ENCODE measurements at places on chromosomes 2 and 18.
A peak's percentile ranks its signal among the peaks of the same experiment; 100 is the strongest.

DNA sequence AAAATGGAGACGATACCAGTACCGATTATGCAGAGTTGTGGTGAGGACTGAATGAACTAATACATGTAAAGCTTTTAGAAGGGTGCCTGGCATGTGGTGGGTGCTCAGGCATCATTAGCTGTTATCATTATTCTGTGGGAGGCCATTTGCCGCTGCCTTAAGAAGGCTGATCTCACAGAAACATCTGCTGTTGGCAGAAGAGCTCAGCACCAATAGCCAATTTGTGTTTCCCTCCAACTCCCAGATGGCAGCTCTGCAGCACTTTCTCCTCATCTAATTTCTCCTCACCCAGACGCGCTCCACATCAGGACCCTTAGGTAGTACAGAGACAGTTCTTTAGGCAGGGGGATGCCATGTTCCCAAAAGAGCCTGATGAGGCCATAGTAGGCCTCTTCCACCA is 15.8 kb upstream of the CYP1B1 start:
- no peak for DNase-seq

- no peak for DNase-seq
These were observed 104.9 kb downstream of the MYO3B start for GRCh38 chr2:170282851-170283250.

DNA sequence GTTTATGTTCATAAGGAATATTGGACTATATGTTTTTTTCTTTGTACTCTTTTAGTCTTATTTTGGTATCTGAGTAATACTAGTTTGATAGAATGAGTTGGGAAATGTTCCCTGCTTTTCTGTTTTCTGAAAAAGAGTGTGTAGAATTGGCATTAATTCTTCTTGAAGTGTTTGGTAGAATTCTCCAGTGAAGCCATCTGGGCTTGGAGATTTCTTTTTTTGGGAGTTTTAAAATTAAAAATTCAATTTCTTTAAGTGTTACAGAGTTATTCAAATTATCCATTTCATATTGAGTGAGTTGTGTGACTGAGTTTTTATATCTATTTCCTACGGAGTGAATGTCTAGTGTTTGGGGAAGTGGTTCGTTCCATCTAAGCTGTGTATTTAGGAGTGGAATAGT is 80.6 kb upstream of the HS6ST1 start:
- DNase-seq: no peak

DNA sequence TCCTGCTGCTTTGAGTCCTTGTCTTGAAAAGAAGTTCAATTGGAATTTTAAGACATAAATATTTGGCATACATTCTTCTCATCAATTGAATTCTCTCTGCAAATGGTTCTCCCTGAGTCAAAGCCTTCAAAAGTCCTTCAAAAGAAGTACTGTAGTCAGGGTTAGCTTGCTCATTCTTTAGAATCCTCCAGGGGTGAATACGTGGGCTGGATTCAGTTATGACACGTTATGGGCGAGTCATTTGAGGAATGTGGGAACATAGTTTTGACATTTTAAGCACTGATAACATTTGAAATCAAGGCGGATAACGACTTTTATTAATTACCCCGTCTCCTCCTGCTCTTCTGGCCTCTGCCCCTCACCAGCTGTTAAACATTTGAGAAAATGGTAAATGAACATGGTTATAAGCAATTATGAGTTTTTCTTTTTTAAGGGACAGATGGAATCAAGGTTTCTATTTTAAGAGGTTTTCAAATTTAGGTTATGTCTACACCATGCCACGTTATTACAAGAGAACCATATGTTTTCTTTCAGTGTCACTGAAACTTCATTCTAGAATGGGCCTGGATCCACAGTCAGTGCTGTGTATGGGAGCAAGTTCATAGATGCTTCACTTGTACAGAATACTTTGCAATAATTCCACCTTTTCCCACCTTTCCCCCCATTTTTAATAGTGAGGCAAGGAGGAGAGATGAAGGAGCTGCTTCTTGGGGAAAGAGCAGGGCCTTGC is 273.1 kb downstream of the TSN start:
- DNase-seq: peak; percentile 33

- DNase-seq: no peak
These were observed 38.1 kb upstream of the RTN4 start for GRCh38 chr2:55088400-55088799.

- DNase-seq: no peak
These were observed 126.1 kb upstream of the SNTG2 start for GRCh38 chr2:824524-824923.

DNA sequence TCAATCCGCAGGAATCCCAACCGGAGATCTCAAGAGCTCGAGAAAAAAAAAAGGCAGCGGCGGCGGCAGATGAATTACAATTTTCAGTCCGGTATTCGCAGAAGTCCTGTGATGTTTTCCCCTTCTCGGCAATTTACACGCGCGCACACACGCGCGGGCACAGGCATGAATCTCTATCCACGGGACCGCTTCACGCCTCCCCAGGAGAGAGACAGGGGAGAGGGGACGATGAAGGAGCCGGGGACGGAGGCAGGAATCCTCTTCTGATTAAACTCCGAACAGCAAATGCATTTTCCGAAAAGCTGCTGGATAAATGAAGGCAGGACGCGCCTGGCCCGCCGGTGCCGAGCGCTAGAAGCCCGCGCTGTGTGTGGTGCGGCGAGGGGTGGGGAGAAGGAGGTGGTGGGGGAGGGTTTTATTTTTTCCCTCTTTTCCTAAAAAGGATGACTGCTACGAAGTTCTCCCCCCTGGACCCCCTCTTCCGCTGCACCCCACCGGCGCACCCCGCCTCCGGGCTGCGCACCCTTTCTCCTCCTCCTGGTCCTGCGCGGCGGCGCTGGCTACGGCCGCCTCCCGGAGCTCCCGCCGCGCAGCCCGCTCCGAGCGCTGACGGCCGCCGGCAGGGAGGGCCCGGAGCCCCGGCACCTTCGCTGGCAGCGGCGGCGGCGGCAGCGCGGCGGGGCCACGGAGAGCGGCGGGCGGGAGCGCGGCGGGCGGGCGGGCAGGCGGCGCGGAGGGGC is at the start of gene BCL2:
Gene BCL2, minus strand, starts transcription at position 387 of the 740 bp plus-strand sequence.
- DNase-seq: no peak

GRCh38 chr2:23426263-23426905 is 41.4 kb downstream of the KLHL29 start:
- no peak for DNase-seq

DNA sequence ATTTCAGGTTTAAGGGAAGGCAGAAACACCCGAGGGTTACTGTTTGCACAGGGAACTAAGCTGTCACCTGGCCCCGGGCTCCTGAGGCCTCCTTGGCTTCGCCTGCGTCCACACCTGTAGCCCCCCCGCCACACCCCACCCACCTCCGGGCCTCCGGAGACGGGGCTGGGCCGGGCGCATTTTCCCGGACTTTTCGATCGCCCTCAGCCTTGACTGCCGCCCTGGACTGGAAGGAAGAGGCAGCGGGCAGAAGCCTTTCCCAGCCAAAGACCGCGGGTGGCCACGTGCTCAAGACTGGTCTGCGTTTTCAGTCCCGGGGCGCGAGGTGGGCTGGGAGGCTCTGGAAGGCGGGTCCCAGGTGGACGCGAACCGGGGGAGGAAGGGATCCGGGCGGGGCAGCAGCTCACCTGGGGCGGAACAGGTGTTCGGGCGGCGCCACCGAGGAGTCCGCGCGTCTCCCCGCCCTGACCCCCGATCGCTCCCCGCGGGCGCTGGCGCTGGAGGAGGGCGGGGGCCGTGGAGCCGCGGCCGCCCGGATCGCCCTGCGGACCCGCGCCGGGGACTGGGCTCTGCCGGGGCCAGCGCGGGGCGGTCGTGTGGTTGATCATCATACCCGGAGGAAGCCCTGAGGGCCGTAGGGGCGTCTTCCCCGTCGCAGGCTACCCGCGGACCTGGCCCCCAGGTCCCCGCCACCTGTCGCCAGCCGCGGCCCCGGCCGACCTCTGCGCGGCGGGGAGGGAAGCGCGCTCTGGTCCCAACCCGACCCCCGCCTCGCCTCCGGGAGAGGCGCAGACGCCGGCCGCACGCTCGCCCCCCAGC is 3.2 kb downstream of the ID2 start:
- no peak for DNase-seq

DNA sequence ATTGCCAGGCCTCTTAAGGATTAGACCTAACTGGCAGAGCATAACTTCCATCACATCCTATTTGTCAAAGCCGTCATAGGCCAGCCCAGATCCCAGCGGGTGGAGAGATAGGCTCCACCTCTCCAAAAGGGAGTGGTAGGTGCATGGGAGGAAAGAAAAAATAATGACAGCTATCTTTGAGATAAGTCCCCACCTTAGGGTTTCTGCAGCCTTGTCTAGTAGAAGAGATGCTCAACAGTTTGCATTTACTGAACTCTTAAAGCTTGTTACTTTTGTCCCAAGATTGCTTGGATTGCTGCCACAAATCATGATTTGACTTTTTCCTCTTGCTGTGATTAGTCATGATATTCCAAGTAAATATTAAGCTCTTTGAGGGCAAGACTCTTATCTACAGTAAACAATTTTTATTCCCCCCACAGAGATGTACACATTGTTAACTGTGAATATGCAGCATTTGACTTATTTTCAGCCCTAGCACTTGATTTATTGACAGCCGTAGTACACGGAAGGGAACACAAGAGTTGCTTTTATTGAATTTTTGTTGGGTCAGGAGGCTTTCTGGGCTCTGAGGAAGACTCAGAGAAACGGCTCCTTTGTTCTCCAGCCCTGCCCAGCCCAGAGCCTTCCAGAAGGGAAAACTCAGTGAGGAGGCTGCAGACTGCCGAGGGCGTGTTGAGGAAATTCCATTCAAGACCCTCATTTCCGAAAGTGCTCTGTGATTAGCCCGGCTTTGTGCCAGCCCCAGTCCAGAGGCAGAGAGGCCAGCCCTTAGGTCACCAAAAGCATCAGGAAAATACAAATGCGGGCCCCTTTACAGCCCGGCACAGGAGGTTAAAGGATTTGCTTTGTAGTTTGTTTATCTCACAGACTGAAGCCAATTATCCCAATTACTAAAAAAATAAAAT is 75.5 kb upstream of the ZNF532 start:
- no peak for DNase-seq

DNA sequence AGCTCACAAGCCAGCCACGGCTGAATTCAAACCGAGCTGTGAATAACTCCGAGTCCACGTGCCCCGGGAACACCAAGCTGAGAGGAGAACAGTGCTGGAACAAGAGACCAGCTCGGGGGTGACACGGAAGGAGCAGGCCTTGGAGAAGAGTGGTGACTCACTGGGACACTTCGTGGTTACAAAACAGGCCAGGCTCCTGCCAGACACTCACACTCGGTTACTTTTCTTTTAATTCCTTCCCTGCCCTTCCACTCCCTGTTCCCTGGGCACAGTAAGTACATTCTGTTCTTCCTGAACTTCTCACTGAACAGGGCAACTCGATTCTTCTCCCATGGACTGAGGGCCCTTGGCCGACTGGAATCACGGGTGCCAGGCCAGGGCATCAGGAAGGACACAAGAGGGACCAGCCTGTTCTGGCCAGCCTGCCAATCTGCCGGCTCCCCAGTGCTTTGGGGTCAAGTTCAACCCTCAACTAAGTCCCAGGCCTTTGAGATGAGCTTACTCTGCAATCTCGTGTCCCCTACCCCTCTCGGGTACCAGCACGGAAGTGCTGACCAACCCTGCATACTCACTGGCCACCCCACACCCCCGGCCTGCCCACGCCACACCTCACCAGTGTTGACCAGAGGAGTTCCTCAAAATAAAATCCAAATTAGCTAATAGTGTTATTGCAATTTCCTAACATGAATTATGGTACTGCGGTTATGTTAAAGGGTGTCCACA is 87.5 kb downstream of the TFCP2L1 start:
- DNase-seq: peak; percentile 35

DNA sequence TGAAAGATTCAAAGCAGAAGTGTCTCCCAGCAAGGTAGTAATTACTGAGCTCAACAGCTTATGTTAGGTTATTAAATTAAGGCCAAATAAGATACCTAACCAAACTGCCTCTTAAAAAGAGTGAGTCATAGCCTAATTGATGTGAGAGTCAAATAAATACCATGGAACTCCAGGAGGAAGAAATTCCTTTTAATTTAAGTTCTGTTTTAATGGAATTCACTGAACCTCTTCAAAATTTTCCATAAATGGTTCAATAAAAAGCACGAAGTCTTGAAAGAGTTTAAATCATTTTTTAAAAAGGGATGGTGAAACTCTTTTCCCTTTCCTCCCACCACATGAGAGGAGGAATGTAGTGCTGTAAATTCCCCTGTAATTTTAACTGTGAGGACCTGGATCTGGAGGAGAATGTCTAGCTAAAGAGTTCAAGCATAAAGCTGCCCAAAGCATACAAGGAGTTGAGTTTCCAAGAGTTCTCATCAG is 180.8 kb upstream of the MMADHC start:
- no peak for DNase-seq

DNA sequence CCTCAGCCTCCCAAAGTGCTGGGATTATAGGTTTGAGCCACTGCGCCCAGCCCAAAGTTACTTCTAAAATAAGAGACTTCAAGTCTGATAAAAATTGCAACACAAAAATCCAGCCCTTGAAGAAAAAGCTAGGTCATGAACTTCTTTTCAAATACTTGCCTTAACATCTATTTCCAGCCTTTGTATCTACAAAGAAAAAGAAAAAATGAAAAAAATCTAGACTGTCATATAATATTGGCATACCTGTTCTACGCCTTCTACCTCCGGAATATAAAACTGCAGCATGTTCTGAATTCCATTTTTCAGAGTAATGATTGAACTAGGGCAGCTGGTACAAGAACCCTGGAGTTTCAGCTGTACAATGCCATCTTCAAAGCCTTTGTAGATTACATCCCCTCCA is 13.1 kb upstream of the GFPT1 start:
- DNase-seq: no peak

GRCh38 chr2:213125646-213126347 is 25.6 kb downstream of the IKZF2 start:
- no peak for DNase-seq

DNA sequence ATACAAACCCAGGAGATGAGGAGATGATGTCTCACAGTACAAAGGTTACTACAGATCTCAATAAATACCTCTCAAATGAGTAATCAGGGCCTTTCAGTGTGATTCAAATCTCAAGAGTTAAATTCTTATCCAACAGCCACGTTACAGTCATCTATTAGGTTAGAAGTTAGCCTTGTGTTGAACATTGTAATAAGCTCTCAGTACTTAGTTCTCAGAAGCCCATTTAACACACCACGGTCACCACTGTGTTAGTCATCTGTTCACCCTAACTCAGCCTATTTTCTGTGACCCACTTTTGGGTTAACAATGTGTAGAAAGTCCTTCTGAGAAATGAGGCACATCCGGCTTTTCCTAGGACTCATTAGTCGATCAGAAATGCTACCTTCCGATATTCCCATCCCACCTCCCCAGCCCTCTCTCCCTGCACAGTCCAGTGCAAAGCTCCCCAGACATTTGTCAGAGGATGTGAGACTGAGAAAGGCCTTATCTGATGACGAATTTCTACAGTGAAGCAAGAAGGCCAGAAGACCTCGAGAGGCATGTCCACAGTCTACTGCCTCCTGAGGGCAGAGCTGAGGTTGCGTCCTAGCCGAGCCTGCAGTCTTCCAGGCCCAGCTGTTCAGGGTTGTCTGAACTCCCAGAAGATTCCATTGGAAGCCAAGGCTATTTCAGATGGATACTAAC is 92.6 kb downstream of the ACTR2 start:
- peak; percentile 86 for DNase-seq

Measured in HTR-8/SVneo (cell line).